ENCODE measurements at places on chromosomes 12 and 14.

DNA sequence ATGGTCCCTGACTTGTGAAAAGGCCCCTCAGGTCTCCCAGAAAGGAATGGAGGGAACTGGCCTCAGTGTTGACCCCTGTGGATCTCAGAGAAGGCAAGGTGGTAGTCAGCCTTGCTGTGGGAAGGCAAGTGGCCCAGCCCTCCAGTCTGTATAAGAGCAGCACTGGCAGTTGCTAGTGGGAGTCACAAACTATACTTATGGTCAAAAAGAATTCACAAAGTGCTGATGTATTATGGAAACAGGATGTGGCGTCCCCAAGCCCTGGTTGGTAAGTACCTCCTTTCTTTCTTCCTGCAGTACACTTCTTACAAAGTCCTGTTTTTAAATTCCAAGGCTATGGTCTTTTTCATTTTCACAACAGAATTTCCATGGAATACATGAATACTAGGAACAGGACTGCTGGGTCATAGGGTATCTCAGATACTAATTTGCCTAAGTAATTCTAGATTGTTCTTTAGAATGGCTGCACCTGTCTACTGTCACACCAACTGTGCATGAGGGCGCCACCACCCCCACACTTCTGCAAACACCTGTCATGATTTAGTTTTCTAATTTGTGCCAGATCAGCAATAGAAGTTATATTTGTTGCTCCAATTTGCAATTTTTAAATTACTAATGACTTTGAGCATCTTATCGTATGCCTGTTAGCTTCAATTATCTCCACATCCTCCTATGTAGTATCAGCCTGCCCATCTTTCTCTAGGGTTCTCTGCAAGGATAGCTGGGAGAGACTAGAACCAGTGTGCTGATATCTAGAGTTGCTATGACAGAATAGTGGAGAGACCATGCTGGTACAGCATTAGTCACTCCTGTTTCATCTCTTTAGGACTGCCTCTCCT lies 40.7 kb upstream of the TMEM263 start:
- no peak for DNase-seq

GRCh38 chr12:96247563-96247962 lies 53.4 kb downstream of the ELK3 start:
- DNase-seq = no peak

GRCh38 chr12:6343518-6343917 lies 1.6 kb upstream of the TNFRSF1A start:
- no peak for DNase-seq

GRCh38 chr14:59627011-59627520 lies 50.5 kb upstream of the CCDC175 start:
- no peak for DNase-seq

- DNase-seq = no peak
These were observed 38.3 kb upstream of the FAR2 start for GRCh38 chr12:29110506-29111442.

GRCh38 chr12:97300891-97301290 lies 161.7 kb upstream of the RMST start:
- DNase-seq = no peak

DNA sequence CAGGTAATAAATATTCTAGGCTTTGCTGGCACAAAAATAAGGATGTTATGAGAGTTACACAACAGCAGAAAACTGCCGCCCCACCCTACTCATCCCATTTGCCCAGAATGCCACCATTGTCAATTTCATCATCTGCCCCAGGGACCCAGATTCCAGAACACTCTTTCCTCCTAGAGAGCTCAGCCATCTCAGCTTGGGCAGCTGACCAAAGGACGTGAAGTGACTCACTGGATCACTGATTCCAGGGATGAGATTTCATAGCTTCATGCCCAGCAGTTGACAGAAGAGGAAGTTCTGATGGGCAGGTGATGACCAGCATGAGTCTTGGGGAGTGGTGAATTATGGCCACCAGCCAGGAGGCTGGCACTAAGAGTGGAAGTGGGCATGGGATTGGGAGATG lies 450.3 kb downstream of the RMST start:
- no peak for DNase-seq

- no peak for DNase-seq
These were observed 1210.8 kb downstream of the GALC start for GRCh38 chr14:86782092-86782580.

DNA sequence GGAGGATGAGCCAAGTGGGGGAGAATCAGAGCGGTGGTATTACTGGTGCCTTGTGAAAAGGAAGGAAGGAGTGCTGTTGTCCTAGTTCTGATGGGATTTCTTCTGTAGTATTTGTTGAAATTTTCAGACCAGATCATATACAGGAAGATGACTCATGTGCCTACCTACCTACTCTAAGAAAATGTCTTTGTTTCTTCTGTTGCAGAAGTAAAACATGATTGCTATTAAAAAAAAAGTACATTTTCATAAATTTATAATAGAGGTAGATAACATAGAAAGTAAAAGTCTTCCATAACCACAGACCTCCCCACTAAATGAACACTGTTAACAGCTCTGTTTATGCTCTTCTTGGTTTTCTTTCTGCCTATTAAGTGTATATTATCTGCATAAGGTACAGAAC lies 26.9 kb downstream of the SAMD4A start:
- no peak for DNase-seq

DNA sequence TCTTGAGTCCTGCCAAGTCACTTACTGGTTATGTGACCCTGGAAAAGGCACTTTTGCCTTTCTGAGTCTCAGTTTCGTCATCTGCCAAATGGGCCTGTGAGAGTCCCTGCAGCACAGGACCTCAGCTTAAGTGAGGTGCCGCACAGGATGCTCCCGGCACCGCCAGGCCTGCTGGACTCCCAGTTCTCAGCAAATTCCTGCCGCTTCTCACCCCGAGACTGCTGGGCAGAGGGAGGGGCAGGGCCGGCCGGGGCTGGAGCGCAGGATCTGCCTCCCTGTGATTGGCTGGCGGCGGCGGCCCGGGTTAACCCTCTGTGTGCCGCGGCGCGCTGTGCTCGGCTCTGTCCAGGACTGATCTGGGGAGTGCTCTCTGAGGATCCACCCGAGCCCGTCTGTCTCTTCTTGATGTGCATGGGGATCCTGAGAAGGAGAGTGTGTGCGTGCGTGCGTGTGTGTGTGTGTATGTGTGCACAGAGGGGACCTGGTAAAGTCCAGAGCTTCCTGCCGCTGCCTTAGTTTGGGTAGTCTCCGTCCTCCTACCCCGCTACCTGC lies 8.6 kb downstream of the SETD1B start:
- DNase-seq = no peak

GRCh38 chr14:99891266-99891665 lies 98.1 kb downstream of the EML1 start:
- no peak for DNase-seq

GRCh38 chr14:32010604-32011125 lies 66.4 kb upstream of the ARHGAP5 start:
- DNase-seq = no peak

DNA sequence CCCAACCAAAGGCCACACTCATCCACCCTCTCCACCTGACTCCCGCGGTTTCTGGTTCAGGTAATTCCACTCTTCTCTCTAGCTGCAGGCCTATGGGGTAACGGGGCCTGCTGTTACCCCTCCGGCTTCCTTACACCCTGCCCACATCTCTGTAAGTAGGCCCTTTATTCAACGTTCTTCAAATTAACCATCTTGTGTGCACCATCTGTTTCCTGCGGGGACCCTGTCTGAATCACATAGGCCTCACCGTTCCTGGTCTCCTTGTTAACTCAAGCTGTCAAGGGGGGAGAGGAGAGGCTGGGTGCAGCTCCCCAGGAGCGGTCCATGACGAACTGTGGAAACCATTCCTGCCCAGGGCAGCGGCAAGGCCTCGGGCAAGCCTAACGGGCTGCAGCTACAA lies 9.3 kb upstream of the DLK1 start:
- peak; percentile 100 for DNase-seq

- DNase-seq = no peak
These were observed 32.3 kb upstream of the DACT1 start for GRCh38 chr14:58605465-58605864.

- DNase-seq = peak; percentile 7
These were observed 15.5 kb downstream of the RIC8B start for GRCh38 chr12:106790020-106790419.

DNA sequence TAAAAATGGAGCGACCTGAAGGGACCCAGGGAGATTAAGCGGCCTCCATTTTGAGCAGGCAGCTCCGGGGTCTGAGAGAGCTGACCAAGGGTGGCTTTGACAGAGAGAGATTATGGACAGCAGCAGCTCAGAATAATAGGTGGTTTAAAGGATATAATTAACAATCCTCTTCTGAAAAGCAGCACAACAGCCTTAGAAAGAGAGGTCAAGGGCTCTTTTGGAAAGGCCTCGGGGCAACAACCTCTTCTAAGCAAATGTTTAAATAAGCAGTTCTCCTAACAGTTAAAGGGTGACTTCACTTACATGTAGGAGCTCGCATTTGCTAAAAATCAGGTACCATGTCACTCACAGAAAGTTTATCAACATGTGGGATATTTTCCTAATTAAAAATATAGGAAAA lies 87.2 kb upstream of the FRMD6 start:
- DNase-seq = no peak

GRCh38 chr12:112998987-112999767 lies 20.9 kb downstream of the OAS2 start:
- no peak for DNase-seq

GRCh38 chr14:76846331-76847047 lies 20.3 kb downstream of the LRRC74A start:
- DNase-seq = peak; percentile 93

GRCh38 chr12:49260166-49260565 lies 4.7 kb upstream of the TUBA1C start:
- peak; percentile 36 for DNase-seq

GRCh38 chr12:49362077-49362476 lies 5.2 kb upstream of the SPATS2 start:
- no peak for DNase-seq

- DNase-seq = no peak
These were observed 12.9 kb downstream of the PRKCH start for GRCh38 chr14:61334197-61334701.

DNA sequence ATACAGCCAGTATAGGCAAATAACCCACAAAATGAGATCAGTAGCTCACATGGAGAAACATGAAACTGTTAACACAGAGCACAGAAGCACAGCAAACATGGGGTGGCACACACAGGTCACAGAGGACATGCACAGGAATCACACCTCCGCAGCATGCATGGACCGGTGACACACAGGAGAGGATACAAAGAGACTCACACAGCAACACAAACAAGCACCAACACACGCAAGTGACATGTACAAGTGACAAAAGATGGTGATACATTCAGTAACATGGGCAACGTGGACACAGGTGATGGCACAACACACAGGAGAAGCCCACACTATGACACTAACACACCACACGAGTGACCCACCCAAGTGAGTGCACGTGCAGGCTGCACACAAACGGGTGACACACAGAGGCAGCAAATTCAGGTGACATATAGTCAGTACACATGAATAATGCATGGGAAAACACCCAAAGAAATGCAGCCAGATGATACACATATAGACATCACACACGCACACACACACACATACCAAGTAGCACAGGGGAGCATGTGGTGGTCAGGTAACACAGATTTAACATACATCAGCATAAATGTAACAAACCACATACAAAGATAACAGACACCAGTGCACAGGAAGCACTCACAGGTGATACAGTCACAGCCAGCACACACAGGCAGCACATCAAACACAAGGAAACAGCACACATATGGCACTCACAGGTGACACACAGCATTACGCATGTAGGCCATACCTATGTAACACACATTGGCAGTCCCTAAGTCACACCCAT lies 216.0 kb upstream of the SFSWAP start:
- no peak for DNase-seq

- DNase-seq = no peak
These were observed 22.3 kb downstream of the DYRK4 start for GRCh38 chr12:4584281-4584680.

GRCh38 chr14:30528778-30529642 lies 29.9 kb upstream of the G2E3 start:
- no peak for DNase-seq
